Myocyte (in vitro differentiated cells): ENCODE measurements at places on chromosomes 5 and 9.

DNA sequence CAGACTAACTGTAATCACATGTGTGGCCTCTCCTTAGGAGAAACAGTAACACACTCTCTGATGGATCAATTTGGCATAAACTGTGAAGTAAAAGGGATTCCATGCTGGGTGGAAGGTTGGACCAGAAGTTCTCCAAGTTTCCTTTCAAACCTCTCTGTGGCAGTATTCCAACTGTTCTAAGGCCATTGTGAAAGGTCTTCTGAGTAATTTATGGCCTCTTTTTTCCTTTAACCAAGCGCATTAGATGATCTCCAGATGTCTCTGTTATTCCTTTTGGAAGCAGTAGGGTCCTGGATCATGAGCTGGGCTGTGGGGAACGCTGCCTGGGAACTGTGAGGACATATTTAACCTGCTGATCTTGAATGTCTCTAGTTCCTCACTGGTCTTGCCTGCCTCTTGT lies 80.6 kb upstream of the IL6ST start:
- DNase-seq: no peak

GRCh38 chr9:86413971-86414880 lies 60.0 kb upstream of the TUT7 start:
- DNase-seq: peak; percentile 61

DNA sequence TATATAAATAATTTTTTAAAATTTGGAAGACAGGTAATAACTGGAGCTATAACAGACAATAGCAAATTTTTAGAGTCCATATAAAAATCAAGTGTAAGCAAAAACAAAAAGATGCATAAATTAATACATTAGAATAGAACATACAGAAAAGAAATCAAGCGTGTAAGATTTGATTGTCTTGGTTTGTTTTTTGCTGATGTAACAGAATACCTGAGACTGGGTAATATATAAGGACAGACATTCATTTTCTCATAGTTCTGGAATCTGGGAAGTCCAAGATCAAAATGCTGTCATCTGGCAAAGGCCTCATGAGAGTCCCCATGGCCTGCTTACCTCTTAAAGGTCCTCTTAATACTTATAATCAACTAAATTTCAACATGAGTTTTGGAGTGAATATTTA lies 1010.1 kb downstream of the CDH18 start:
- DNase-seq: no peak

DNA sequence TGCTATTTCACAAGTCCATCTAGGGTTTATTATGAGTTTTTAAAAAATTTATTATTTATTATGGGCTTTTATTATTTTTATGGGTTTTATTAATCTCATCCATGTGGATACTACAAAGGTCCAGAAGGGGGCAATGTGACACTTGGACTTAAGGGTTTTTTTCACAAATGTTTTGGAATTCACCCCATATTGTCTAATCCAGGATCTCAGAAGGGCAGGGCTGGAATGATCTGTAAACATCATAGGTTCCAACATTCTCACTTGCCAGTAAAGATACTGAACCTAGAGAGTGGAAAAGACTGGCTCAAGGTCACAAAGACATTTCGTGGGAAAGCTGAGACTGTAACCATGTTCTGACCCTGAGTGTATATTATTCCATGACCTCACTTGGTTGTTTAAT lies 35.6 kb downstream of the NIM1K start:
- peak; percentile 56 for DNase-seq

- DNase-seq: no peak
These were observed 2.0 kb downstream of the S100Z start for GRCh38 chr5:76851728-76852369.

DNA sequence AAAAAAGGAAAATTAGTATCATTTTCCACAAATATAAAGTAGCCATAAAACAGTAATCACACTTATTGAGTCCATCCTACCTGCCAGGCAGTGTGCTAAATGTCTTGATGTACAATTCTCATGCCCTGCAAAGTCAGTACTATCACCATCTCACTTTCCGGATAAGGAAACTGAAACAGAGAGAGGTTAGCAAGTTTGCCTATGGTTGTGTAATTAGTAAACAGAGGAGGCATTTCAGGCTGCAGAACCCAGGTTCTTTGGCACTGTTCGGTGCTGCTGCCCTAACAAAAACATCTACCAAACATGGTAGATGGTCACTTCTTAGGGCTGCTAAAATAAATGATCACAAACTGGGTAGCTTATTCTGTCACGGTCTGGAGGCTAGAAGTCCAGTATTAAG lies 22.6 kb downstream of the PLAC8L1 start:
- DNase-seq: no peak

- no peak for DNase-seq
These were observed 498.8 kb upstream of the ZNF608 start for GRCh38 chr5:125245216-125245615.

DNA sequence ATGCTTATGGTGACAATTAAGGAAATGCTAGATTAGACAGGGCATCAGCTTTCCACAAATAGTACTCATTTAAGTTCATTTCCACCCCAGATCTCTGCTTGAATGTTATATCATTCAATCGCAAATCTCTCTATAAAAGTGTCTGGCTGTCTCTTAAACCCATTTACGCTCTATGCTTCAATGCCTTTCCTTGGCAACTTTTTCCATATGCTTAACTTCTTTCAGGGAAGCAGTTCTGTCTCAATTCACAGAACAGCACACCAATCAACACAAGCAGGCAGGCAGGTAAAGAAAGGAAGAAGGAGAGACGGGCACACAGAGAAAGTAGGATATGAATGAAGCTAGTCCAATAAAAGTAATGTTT lies 243.1 kb downstream of the DENND1A start:
- no peak for DNase-seq

- peak; percentile 75 for DNase-seq
These were observed 29.5 kb downstream of the MTAP start for GRCh38 chr9:21831841-21832509.

DNA sequence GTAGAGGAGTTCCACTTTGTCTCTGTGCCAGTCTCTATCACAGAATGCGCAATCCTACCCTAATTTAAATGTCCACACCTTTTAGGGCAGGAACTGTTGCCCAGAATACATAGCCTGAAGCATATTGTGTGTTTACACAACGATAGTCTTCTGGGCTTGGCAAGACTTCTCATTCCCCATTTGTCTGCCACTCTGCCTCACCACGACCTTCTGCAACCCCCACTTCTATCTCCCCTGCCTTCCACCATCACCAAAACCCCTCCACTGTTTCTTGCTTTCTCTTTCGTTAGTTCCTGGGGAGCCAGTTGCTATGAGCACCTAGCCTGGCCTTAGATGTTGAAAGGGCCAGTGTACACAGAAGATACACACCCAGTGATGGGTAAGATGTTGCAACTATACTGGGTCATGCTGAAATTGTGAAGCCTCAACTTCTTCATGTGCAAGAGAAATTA lies 883 bp upstream of the RNF145 start:
- no peak for DNase-seq

DNA sequence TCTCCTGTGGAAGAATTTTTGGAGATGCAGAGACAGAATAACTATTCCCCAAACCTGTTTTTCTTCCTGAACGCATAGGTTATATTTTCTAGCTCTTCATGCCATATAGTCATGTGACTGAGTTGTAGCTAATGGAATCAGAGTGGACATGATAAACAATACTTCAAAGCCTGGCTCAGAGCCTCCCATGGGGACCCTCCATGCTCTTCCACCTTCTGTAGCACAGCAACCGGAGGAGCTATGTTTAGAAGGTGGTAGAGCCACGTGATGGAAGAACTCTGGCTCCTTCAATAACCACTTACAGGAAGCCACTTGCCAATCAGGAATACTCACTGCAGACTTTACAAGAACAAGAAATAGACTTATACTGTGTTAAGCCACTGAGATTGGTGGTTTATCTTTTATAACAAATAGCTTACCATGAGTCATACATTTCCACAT lies 39.2 kb downstream of the NADK2 start:
- peak; percentile 35 for DNase-seq

DNA sequence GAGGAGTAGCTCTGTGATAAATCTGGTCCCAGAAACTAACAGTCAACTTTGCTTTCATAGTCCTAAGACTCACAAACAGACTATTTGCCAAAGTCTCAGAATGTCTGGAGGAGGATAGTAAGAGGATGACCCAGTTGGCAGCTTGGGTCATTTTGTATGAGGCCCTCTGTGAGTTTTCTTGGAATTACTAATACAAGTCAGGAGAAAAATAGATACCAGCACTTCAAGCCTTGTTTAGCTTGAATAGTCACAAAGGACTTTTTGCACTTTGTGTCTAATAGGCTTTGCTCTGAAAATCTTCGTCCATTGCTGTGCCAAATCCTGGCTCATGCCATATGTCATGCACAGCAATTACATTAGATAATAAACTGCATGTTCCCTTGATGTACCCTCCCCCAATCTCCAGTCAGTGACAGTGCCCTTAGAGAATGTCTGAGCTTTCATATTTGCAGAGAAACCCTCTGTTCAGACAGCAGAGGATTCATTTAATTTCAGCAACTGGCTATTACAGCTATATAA lies 612.8 kb downstream of the CSNK1G3 start:
- DNase-seq: no peak

DNA sequence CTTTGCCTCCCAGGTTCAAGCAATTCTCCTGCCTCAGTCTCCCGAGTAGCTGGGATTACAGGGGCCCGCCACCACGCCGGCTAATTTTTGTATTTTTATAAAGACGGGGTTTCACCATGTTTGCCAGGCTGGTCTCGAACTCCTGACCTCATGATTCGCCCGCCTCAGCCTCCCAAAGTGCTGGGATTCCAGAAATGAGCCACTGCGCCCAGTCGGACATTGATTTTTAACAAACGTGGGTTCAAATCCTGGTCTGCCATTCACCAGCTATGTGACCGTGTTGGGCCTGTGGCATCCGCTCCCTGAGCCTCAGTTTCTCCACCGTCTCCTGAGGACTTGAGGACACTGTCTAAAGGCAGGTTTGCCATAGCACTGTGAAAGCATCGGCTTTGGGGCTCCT lies 41.8 kb upstream of the NEK6 start:
- DNase-seq: no peak

- no peak for DNase-seq
These were observed 20.3 kb downstream of the MFAP3 start for GRCh38 chr5:154059039-154059430.

GRCh38 chr9:35193762-35194161 lies 32.0 kb downstream of the UNC13B start:
- no peak for DNase-seq
